ENCODE measurements at places on chromosomes 6 and 20.

- no peak for DNase-seq
These were observed 450.7 kb upstream of the OPRM1 start for GRCh38 chr6:153588330-153588729.

- DNase-seq, result no peak
These were observed 292.7 kb downstream of the ESR1 start for GRCh38 chr6:152100183-152100618.

- DNase-seq, result no peak
These were observed 168.2 kb downstream of the GPX5 start for GRCh38 chr6:28693751-28694443.

GRCh38 chr6:37490536-37491170 is 9.0 kb downstream of the CCDC167 start:
- DNase-seq, result no peak

DNA sequence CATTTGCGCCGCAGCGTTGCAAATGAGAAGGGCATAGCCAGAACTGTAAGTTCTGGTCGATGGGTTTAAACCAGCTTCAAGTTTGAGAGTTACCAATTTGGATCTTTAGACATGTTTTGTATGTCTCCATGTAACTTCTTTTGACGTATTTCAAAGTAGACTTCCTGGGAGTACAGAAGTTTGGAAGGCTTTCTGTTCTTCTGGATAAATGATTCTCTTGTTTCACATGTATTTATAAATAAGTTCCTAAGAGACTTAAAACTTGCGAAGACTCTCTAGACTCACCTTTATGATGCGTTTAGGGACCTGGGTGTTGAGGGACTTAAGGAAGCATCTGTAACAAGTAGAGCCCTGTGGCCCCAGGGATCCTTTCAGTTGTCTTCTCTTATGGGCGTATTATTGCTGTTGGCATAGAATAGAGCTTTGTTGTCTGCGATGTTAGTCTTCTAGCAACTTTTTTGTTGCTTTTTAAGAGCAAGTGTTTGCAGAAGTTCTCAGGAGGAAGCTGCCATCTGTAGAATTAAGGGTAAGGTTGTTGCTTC is 1.3 kb downstream of the CDYL start:
- no peak for DNase-seq

DNA sequence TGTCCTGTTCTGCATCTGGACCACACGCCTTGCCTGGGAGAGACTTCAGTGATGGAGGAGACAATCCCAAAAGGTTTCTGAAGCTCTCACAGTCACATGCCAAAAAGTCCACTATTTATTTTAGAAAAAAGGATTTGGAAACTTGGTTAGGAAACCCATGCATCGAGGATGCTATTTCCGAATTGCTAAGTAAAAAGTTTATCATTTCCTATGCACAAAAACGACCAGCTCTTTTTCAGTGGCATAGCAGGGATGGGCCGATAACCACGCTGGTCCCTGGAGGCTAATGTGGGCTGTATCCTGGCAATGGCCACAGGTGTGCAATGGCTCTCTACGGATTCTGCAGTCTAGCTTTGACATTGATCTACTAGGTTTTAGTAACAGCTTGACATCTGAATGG is 33.9 kb downstream of the RAMACL start:
- no peak for DNase-seq

- peak; percentile 86 for DNase-seq
These were observed 673 bp downstream of the MARCKS start for GRCh38 chr6:113857556-113858479.
